ENCODE measurements at places on chromosomes 1 and 21.

- H3K27ac ChIP-seq, result no peak overlapping the region
- peaks cover 1% of the 10 kb centered on the region for H3K4me1 ChIP-seq
- H3K36me3 ChIP-seq, result no peaks in the 10 kb centered on the region
- no peaks in the 10 kb centered on the region for H3K27me3 ChIP-seq
These were observed 13.5 kb downstream of the MORN1 start for GRCh38 chr1:2377751-2378440.

- peaks cover 69% of the 10 kb centered on the region for H3K27me3 ChIP-seq
- H3K4me3 ChIP-seq, result no peak overlapping the region
- H3K36me3 ChIP-seq, result no peaks in the 10 kb centered on the region
- no peak for DNase-seq
- H3K4me1 ChIP-seq, result no peaks in the 10 kb centered on the region
These were observed 14.6 kb upstream of the TRIM63 start for GRCh38 chr1:26082020-26082350.

DNA sequence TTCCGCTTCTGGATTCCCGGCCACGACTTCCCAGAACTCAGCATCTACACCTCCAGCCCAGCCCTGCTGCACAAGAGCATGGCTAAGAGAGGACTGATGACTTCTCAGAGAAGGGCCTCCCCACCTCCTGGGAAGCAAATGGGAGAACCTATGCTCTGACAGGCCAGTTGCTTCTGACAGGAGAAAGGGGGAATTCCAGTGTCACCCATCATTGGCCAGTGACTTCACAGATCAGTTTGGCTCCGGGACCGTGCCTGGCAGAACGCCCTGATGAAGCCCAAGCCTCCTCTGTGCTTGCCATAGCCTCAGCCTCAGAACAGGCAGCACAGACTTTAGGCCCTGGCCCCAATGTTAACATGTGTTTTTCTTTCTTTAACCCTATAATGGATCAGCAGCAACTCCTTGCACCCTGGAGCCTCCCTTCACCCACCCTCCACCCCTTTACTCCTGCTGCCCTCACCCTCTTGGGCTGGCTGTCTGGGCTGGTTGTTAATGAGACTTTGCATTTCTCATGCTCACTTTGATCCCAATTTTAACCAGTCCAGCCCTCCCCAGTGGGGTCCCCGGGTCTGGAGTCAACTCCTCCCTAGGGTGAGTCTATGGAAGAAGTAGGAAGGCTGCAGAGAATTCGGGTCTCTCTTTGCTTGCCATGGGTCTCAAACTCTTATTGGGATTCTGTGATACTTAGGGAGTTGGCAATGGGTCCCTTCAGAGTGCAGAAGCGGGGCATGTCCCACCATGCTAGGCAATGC, 42.7 kb upstream of the SLC30A1 start:
- H3K4me3 ChIP-seq, result no peak overlapping the region
- no peak overlapping the region for H3K27ac ChIP-seq
- H3K27me3 ChIP-seq, result no peaks in the 10 kb centered on the region
- DNase-seq, result no peak

DNA sequence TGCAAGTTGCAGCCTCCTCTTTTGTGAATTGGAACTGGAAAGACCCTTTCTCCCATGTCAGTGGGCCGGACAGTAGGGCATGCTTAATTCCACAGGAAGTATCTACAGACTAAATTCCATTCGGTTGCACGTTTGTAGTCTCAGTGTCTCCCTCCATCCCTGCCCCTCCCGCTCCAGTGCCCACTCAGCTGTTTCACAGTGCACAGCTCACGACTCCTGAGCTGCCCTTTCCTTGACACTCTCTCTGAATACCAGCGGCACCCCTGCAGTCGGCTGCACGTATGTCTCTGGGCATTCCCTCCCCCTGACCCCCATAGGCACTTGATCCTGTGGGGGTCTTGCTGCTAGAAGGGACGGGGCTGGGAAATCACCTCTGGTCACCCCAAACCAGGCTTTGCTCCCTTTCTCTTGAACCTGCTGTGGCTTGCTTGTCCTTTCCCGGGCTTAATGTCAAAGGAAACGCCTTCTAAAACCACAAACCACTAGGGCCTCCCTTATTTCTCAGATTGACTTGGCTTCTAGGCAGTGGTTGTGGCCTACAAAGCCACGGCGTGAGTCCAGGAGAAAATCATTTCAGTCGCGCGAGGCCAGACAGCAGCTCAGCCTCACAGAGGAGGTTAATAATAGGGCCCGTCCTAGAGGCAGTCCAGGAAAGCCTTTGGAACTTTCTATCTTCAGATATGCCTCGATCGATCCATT, 365.3 kb upstream of the PROX1 start:
- H3K27me3 ChIP-seq, result peaks cover 10% of the 10 kb centered on the region
- H3K27ac ChIP-seq, result no peak overlapping the region
- no peaks in the 10 kb centered on the region for H3K4me1 ChIP-seq
- no peaks in the 10 kb centered on the region for H3K36me3 ChIP-seq
